ENCODE measurements at places on chromosomes 2 and 18. TPM values are rescaled to one million over a fixed set of nuclear protein-coding genes. Genes with fewer than 3 reads are reported as not detected.

GRCh38 chr18:63906056-63906455, 1.7 kb upstream of the SERPINB10 start:
- H3K4me1 ChIP-seq, result no peaks in the 10 kb centered on the region
- no peaks in the 10 kb centered on the region for H3K36me3 ChIP-seq
- no peak overlapping the region for H3K4me3 ChIP-seq
- peaks cover 4% of the 10 kb centered on the region for H3K27me3 ChIP-seq
- no peak overlapping the region for H3K27ac ChIP-seq
- DNase-seq, result no peak

GRCh38 chr2:26035090-26035743, 1.3 kb downstream of the RAB10 start:
- H3K27ac ChIP-seq, result peak overlapping the region; percentile 96
- peaks cover 28% of the 10 kb centered on the region for H3K4me1 ChIP-seq
- DNase-seq, result no peak
- H3K4me3 ChIP-seq, result peak overlapping the region; percentile 96

DNA sequence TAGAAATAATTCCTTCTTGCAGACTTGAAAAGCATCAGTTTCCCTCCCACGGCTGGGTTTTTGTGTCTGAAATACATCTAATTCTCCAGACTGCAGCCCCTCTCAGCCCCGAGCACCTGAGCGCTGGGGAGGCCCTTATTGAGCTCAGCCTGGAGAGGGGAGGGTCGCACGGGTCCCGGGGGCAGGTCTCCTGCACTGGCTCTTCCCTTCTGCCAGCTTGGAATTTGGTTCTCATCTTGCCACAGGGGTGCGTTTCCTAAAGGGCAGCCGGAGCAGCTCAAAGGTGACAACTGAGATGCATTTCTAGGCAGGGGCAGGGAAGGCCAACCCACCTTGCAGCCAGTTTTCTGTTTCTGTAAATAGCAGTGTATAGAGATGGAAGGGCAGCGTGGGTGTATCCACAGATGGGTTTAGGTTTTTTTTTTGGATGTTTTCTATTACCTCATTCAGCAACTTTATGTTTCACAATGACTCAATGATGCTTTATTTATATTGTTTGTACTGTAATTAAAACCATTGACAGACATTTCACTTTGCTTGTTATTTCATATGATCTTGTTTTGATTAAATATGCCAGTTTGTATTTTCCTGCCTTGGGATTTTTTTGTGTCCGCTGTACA, 37.0 kb downstream of the GBX2 start:
- DNase-seq, result no peak
- H3K27ac ChIP-seq, result no peak overlapping the region
- H3K4me1 ChIP-seq, result no peaks in the 10 kb centered on the region
- no peak overlapping the region for H3K4me3 ChIP-seq
- no peaks in the 10 kb centered on the region for H3K27me3 ChIP-seq

GRCh38 chr18:59145055-59145454, 5.4 kb downstream of the SEC11C start:
- peaks cover 64% of the 10 kb centered on the region for H3K4me1 ChIP-seq
- H3K4me3 ChIP-seq, result no peak overlapping the region
- H3K36me3 ChIP-seq, result peaks cover 5% of the 10 kb centered on the region
- H3K27ac ChIP-seq, result no peak overlapping the region
- no peak for DNase-seq
- H3K27me3 ChIP-seq, result no peaks in the 10 kb centered on the region

DNA sequence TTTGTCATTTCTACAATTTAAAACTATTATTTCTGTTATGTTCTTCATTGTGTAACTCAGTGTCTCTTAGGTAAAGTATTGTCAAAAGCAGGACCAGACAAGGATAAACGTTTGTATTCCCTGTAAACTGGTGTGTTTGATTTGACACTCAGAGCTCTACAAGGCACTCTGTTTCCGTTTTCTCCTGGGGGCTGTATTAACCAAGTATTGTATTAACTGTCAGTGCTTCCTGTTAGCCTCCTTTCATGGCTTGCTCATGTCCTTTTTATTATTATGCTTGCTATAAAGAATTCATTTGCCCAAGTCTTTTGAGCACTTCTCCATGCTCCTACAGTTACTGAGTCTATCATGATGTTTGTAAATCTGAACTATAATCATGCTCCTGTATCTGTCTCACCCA, 323.7 kb downstream of the LPIN1 start:
- H3K36me3 ChIP-seq, result no peaks in the 10 kb centered on the region
- no peaks in the 10 kb centered on the region for H3K4me1 ChIP-seq
- H3K27me3 ChIP-seq, result no peaks in the 10 kb centered on the region
- no peak overlapping the region for H3K27ac ChIP-seq

- no peak for DNase-seq
- no peak overlapping the region for H3K27ac ChIP-seq
- no peaks in the 10 kb centered on the region for H3K4me1 ChIP-seq
- no peaks in the 10 kb centered on the region for H3K36me3 ChIP-seq
- peaks cover 8% of the 10 kb centered on the region for H3K27me3 ChIP-seq
Observed at GRCh38 chr2:18475884-18476283, 84.6 kb downstream of the RDH14 start.

- no peak for DNase-seq
- H3K4me1 ChIP-seq, result no peaks in the 10 kb centered on the region
- peaks cover 9% of the 10 kb centered on the region for H3K27me3 ChIP-seq
- H3K36me3 ChIP-seq, result no peaks in the 10 kb centered on the region
Observed at GRCh38 chr2:216737676-216738075, 42.3 kb upstream of the IGFBP5 start.

DNA sequence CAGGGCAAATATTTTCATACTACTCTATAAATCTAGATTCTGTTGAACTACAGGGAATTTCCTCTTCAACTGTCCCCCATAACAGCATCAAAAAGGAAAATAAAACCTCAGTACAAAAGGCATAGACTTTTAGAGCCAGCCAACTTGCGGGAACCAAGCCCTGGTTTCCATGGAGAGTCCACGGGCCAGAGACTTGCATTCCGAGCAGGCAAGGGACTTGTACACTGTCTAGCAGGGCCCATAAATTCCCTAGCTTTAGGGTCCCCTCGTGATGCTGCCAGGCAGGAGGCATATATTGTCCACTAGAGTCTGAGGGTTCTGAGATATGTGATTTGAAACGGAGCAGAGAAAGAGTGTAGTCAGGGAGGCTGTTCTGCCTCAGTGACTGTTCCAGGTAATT, 153.1 kb upstream of the SLC14A2 start:
- no peak overlapping the region for H3K27ac ChIP-seq
- no peak overlapping the region for H3K4me3 ChIP-seq
- no peaks in the 10 kb centered on the region for H3K27me3 ChIP-seq
- DNase-seq, result no peak

DNA sequence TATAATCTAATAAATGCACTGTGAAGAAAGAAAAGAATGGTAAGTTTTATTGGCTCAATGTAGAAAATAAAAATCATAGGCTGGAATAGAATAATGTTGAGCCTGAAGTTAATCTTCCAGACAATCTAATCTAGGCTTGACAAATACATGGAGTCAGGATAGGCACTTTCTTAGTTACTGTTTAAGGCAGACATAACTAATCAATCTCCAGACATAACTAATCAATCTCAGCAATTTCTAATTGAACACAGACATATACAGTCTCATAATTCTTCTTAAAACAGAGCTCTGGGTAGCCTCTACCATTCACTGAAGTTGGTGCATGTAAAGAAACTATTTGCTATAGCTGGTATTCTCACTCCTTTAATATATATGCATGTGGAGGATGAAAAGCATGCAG, 150.1 kb upstream of the CTAGE1 start:
- H3K4me1 ChIP-seq, result no peaks in the 10 kb centered on the region
- DNase-seq, result no peak
- H3K27ac ChIP-seq, result no peak overlapping the region
- no peak overlapping the region for H3K4me3 ChIP-seq

Gene NMUR1
- 0.47 TPM for total RNA-seq

Gene TEKT4
- not detected for total RNA-seq

Gene CTIF
- total RNA-seq, result 1.5 TPM

Gene NT5C1B
- not detected for total RNA-seq

Gene PROKR1
- not detected for total RNA-seq

Gene ERFE
- total RNA-seq, result not detected
